ENCODE measurements at places on chromosomes 1 and 21.

- peak; percentile 80 for DNase-seq
Observed at GRCh38 chr21:46634966-46635323, 529 bp upstream of the PRMT2 start.

- no peak for DNase-seq
Observed at GRCh38 chr1:76690766-76691165, 176.5 kb upstream of the ST6GALNAC5 start.

- DNase-seq: peak; percentile 68
Observed at GRCh38 chr1:164728719-164729118, 169.7 kb downstream of the PBX1 start.

- DNase-seq: peak; percentile 68
Observed at GRCh38 chr1:240705579-240705978, 93.6 kb upstream of the GREM2 start.

- DNase-seq: peak; percentile 85
Observed at GRCh38 chr1:192559115-192560006, 16.2 kb upstream of the RGS1 start.

GRCh38 chr1:60149251-60149650, 75.7 kb upstream of the C1orf87 start:
- DNase-seq: no peak

GRCh38 chr1:84541679-84542078, 32.6 kb downstream of the CTBS start:
- DNase-seq: no peak

- no peak for DNase-seq
Observed at GRCh38 chr1:212475151-212475550, 42.4 kb downstream of the NENF start.

Data from fibroblast of gingiva (primary cell).